ENCODE measurements at places on chromosomes 4 and X.

DNA sequence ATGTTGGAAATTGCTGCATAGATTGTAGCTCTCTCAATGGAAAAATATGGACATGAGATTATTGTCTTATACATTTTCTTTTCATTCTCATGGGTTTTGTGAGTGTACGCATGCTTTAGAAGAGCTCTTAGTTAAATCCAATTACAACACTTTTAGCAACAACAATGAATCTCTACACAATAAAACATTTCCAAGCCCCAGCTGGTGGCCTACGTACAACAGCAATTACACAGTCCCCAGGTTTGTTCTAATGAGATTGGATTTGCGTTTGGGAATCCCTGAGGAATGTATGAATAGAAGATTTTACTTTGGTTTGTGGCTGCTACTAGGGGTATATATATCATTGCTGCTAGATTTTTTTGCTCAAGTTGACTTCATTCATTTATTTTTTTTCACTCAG lies 98.6 kb downstream of the FHDC1 start:
- DNase-seq, result no peak

DNA sequence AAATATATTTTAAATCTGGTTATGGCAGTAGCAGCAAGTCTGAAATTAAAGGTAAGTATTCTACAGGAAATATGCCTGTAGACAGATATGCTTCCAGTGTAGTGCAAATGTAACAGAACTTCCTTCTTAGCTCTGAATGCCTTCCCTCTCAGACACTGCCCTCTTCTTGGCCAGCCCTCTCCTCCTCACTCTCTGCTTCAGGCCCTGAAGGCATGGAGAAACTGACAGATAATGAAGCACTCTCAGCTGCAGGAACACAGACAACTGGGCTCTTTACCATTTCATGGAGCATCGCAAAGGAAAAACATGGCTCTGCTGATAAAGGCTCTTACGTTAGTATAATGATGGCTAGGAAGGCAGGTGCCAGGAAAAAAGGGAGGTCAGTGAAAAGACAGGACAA lies 431.5 kb upstream of the RASGEF1B start:
- no peak for DNase-seq

GRCh38 chr4:71241501-71242288 lies 97.1 kb upstream of the SLC4A4 start:
- no peak for DNase-seq

- no peak for DNase-seq
Observed at GRCh38 chrX:79366556-79366872, 620 bp downstream of the ITM2A start.

DNA sequence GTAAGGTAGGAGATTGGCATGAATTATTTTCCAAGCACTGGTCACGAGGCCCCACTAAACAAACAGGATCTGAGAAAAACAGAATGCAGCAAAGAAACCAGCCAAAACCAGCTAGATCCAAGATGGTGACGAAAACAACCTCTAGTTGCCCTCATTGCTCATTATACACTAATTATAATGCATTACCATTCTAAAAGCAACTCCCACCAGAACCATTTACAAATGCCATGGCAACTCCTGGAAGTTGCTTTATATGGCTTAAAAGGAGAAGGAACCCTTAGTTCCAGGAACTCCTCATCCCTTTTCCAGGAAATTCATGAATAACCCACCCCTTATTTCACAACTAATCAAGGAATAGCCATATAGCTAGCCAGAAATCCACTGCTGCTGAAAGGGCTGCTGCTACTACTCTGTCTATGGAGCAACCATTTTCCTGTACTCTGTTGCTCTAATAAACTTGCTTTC lies 69.3 kb downstream of the ABCB7 start:
- no peak for DNase-seq

DNA sequence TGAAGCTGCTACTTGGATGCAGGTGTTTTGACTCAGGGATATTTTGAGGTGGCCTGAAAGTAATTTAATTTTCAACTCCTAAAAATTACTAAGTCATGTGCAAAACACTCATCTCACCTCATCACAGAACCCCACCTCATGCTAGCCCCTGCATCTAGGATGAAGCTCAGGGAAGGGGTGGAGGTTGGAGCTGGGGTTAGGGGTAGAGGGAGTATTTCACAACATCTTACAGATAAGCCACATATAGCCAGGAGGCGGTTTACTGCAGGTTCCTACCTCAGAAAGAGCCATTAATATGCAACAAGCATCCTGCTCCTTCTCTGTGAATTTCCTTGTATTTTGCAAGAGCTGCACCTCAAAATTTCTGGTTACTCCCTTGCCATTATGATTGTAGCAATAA lies 70.5 kb upstream of the TSPAN5 start:
- DNase-seq, result no peak

DNA sequence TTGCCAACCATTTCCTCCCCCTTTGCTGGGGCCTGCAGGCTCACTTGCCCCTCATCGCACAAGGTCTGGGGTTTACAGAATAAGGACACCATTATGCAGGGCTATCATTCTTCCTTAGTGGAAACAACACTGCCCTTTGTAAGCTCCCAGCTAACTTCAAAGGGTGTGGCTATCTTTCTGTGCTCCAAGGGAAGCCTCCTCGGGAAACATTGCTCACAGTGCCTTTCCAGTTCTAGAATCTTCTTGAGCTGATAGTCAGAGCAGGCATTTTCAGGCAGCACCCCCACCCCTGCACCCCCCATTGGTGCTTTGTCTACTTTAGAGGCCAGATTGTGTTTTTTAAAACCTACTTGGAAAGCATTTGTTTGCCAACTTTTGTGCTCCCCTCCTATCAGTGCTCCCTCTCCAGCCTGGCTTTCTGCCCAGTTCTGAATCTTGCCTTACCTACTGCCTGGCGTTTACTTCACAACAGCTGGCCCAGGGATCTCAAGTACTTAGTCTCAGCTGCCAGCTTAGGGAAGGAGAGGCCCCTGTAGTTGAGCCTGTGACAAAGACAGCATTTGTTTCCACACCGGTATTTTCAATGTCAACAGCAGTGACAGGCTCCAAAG lies 53.5 kb downstream of the PLAC1 start:
- no peak for DNase-seq

GRCh38 chrX:42778096-42778495 lies at the start of gene PPP1R2C:
TSS of gene PPP1R2C (minus strand) at chrX:42778163. CDS start at chrX:42778079, 84 bp downstream.
- no peak for DNase-seq

DNA sequence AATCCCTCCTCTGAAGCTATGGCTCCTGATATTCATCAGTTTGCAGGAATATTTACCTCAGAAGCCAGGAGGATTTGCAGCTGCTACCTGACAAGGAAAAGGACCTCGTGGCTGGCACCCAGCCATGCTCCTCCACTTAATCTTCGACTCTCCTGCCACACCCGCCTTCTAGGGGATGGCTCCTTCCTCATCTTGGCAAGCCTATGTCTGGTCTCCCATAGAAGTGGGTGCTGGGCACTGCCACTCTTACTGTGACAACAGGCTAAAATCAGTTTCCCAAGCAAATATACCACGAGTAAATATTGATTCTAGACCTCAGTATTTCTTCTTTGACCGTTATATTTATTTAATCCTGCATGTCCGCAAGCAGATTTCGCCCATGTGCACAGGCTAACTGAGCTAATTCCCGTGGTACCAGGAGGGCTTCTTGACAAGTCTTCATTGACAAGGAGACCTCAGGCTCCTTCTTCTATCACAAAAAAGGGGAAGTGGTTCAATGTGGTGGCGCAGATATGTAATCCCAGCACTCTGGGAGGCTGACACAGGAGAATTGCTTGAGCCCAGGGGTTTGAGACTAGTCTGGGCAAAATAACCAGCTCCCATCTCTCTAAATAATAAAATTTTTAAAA lies 52.6 kb upstream of the DCTD start:
- no peak for DNase-seq

GRCh38 chr4:169045862-169046584 lies 36.0 kb upstream of the CBR4 start:
- DNase-seq, result no peak

DNA sequence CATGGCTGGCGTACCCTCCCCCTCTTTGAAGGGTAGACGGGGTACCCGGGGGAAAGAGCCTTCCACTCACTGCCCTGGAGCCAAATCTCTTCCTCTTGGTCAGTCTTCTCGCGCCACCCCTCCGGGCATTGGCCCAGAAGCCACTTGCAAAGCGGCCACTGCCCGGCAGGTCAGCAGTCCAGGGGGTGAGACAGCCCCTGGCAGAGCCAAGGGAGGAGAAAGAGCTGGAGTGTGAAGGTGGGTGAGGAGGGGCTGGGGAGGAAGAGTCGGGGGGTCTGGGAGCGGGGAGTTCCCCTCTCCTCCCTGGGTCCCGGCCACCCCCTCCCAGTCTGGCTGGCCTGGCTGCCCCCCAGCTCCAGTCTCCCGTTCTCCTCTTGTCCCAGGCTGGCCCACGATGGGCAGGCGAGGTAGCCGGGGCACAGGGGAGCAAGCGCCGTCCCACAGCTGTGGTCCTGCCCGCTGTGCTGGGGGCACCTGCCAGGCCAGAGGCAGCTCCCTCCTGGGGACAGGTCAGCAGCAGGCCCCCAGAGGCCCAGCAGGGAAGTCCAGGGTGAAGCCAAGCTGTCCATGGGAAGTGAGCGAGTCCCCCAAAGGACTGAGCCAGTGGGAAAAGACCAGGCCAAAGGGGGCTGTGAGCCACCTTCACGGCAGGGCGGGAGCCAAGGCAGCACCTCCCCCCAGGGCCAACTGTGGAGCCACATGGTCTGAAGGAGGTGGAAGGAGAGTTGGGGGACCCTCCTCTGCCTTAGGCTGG lies 21.6 kb upstream of the DUSP9 start:
- no peak for DNase-seq

GRCh38 chrX:85941275-85941674 lies 106.1 kb downstream of the CHM start:
- no peak for DNase-seq

DNA sequence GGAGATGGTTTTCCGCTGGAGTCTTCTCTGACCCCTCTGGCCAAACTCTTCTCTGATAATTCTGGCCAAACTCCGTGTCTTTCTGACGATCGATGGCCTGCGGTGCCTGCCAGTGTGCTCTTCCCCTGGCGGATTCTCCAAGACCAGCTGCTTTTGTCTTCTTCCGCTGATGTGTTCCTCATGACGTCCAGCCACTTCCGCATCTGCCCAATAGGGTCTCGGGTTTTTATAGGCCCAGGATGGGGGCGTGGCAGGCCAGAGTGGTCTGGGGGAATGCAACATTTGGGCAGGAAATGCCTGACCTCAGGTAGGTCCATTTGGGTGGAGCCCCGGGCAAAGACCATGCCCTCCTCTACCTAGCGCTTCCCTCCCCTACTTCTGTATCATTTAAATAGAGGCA lies 1542.1 kb downstream of the STIM2 start:
- no peak for DNase-seq

GRCh38 chr4:3241898-3242524 lies 6.9 kb upstream of the MSANTD1 start:
- DNase-seq, result no peak

- no peak for DNase-seq
Observed at GRCh38 chr4:150078579-150079080, 385 bp downstream of the DCLK2 start.

DNA sequence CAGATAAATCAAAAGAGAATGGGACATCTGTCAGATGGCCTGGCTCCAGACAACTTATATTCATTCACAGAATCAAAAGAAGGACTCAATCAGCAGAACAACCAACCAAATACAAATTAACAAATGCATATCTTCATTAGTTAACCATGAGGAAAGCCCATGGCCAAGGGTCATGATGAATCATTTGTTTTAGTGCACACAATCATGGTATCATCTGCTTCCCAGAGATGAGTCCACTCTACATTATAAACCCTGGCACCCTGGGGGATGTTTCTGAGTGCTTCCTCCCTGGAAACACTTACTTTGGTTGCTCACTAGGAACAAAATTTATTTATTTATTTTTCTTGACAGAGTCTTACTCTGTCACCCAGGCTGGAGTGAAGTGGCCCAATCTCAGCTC lies 453.3 kb upstream of the HS3ST1 start:
- DNase-seq, result no peak

- no peak for DNase-seq
Observed at GRCh38 chrX:64202808-64203325, 2.6 kb downstream of the AMER1 start.

DNA sequence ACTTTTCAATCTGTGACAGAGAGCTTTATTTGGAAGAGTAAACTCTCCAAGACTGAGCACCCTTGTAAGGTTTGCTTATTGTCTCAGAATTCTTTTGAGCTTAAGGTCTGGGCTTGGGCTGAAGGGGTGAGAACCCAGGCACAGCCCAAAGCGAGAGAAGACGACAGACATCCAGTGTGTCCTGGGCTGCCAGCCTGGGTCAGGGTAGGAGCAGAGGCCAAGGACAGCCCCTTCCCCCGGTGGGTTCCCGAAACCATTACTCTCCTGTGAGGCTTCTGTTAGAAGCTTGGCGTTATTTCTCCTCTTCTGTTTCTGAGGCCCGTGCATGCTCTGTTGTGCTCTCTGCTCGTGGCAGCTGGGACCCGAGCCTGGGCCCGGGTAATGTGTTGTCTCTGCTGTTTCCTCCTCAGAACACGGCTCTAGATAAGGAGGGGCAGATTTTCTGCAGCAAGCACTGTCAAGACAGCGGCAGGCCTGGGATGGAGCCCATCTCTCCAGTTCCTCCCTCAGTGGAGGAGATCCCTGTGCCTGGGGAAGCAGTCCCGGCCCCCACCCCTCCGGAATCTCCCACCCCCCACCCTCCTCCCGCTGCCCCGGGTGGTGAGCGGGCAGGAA lies 177.5 kb downstream of the DCLK2 start:
- no peak for DNase-seq

Measured in stimulated activated CD8-positive, alpha-beta memory T cell treated with anti-CD3 and anti-CD28 coated beads, Interleukin-12 subunit alpha, Interleukin-12 subunit beta, amount 100 ng/mL, for 1 hour (primary cell).